Activated CD4-positive, alpha-beta T cell treated with anti-CD3 and anti-CD28 coated beads, Interleukin-10, Interleukin-2, amounts not matched to agents 100 ng/mL and 50 ng/mL, durations not matched to agents 16 hours and 8 hours (primary cell): ENCODE measurements at places on chromosomes 4 and X.

DNA sequence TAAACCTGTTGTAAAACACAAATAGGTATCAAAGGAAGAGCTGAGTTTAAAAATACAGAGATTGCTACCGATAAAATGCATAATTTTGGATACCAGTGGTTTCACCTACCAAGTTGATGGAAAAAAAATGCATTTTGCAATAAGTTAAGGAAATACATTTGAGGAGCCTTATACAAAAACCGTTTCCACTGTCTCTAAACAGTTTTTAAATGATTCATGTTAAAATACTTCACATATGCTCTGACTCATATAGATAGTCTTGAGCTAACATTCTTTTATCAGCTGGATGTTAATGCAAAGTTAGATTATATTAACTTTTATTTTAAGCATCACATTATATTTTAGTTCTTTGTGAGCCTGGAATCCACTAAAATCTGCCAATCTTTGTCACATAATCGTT is 50.6 kb upstream of the ANKRD17 start:
- no peak for DNase-seq

DNA sequence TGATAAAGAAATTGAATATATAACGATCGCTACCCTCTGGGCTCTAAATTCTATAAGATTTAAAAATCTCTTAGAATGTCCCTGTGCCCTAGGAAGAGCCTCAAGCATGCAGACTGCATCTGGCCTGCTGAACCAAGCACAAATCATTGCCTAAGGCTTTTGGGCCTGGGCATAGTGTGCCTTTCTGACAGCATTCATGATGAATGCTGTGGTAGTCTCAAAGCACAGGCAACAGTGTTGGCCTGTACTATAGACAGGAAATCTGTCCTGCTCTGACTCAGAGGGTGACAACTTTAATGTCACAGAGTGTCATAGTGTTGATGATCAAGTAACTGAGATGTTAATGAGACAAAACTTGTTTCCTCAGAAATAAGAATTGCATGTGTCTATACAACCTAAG is 717.3 kb downstream of the STIM2 start:
- DNase-seq = no peak

- DNase-seq = no peak
Measured at GRCh38 chr4:172787111-172787510, 381.5 kb upstream of the GALNT7 start.

DNA sequence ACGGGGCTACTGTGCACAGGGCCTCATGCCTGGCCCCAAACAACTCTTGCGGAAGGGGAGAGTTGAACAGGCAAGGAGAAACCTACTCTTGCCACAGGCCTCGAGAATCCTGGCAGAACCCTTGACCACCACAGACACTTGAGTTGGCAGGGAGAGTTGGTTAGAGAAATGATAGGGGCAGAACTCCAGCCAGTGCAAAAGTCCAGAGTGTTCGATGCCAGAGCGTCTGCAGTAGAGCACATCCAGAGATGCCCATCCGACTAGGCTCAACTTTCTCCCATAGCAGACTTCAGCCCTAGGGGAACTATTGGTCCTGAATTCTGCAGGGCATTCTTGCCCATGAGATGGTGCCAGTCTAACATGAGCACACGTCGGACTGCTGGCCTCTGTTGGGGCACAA is 45.4 kb upstream of the RADX start:
- DNase-seq = no peak

GRCh38 chr4:142567620-142568451 is 278.3 kb downstream of the INPP4B start:
- DNase-seq = peak; percentile 67

DNA sequence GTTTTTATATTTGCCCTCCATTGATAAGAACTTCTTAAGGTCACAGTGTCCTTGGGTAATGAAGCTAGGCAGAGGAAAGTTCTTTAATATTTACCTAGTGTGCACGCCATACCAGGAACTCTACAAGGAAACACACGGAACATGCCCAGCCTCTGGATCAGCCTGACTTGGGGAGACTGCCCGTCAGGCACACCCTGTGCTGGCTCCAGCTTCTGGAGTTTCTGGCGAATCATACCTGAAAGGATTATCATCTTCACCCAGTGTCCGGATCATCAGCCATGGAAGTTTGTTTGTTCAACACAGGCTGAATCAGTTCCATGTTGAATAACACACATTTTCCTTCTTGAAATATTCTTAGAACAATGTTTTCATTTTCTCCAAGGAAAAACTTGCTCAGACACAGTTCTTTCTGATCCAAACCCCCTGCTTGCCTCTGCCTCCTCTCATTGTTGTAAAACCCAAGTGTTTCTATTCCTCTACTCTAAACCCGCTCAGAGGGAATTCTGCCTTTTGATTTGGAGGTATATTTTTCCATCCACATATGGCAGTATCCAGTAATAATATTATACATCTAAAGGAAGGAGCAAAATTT is 176.7 kb downstream of the SHROOM3 start:
- DNase-seq = no peak
